Thyroid gland (tissue), 4 donors: ENCODE measurements at places on chromosomes 7 and 10.

DNA sequence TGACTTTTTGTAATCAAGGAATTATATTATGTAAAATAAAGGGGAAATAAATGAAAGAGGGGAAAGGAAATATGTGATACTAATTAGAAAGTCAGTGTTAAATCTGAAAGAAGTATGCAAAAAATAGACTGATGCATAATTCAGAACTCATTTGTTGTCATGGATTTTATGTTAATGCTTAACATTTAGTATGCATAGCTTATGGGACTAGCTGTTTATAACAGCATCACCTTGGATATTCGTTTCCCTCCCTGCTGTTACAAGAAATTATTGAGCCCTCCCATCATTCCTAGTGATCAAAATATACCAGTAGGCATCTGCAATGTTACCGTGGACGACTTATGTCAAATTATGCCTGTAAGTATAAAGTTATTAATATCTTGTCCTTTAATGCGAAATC lies 85.9 kb downstream of the HECTD2 start:
- no peak for DNase-seq

GRCh38 chr10:102065561-102066398 lies 631 bp downstream of the HPS6 start:
- DNase-seq, result peak; percentile 35

DNA sequence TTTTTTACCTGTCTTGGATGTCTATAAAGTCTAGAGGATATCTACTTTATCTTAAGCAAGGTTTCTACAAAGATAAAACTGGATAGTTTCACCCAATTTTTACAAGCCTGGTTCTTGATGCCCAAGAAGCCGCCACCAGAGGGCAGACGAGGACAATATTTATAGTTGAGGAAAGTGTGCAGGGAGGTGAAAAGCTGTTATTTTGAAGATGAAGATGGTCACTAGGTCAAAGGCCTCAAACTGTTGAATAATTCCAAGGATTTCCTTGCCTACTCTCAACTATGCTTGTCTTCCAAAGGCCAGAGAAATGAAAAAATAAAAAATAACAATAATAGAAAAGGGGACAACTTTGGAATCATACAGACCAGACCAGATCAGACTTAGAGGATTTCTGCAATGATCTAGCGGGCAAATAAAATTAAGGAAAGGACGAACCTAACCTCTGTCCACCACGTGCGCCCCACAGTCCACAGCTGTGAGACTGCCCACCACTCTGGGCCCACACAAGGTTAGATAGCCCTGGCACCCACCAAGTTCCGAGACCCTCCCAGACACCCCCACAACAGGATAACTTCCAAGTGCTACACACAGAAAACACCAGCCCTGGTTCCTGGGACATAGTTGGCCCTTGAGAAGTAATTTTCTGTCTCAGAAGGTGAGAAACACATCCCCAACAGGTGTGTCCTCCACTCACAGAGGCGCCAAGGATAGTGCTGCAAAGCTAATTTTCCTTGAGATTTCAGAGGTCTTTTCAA lies 2.8 kb downstream of the PKD1L1 start:
- peak; percentile 87 for DNase-seq

GRCh38 chr10:123943307-123943706 lies 51.7 kb upstream of the CPXM2 start:
- no peak for DNase-seq

- DNase-seq, result no peak
Observed at GRCh38 chr10:59885430-59886134, 20.8 kb downstream of the CCDC6 start.

GRCh38 chr7:116970238-116970910 lies 17.1 kb downstream of the ST7 start:
- DNase-seq, result no peak
